ENCODE measurements at places on chromosomes 5 and 9.

GRCh38 chr5:141135718-141136266, 786 bp downstream of the PCDHB5 start:
- DNase-seq, result no peak

GRCh38 chr5:68028131-68028727, 187.3 kb upstream of the PIK3R1 start:
- DNase-seq, result no peak

GRCh38 chr5:1495525-1495897, 28.2 kb downstream of the LPCAT1 start:
- DNase-seq, result no peak

- DNase-seq, result no peak
Observed at GRCh38 chr5:79074641-79075040, 5.1 kb downstream of the BHMT2 start.

DNA sequence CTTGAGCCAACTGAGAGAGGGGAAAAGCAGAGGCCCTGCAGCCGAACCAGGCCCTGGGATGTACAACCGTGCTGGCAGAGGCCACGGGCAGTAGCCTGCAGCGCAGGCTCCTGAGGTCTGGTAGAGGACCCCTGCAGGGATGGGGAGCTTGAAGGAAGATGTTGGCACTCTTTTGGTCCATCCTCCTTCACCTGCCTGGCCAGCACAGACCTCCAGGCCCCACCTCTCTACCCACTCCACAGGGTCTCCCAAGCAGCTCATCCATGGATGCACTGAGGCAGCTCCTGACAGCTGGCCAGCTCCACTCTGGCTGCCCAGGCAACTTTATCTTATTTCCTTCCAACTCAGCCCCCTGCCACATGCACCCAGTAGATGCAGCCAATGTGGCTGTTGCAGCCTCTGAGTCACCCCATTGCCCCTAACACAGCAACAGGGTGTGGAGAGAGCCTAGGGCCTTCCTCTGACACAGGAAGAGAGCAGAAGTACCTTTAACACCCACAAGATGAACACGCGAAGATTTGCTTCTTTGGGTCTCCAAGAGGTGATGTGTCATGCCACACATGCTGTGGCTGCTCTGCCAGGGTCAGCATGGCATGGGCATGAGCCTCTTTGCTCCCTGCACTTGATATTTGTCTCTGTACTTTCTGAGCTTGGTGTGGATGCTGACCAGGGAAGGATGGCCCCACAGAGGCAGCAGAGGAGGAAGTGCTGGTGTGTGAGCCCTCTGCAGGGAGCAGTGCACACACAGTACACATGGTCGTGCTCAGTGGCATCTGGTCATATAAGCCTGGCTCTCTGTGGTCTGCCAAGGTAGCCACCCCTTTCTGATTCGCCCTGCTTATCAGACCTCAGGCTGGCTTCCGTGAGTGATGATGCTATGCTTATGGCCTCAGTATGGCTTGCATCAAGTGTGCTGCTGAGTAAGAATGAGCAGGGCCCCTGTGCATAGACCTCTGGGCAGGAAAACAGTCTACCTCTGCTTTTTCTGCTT, 117.2 kb downstream of the NRG2 start:
- no peak for DNase-seq

- no peak for DNase-seq
Observed at GRCh38 chr5:30194595-30194994, 998.9 kb upstream of the CDH6 start.

Data from occipital lobe (tissue), 3 donors.